Left hindlimb (tissue), 1 donor: ENCODE measurements at places on chromosomes 2 and 18.

DNA sequence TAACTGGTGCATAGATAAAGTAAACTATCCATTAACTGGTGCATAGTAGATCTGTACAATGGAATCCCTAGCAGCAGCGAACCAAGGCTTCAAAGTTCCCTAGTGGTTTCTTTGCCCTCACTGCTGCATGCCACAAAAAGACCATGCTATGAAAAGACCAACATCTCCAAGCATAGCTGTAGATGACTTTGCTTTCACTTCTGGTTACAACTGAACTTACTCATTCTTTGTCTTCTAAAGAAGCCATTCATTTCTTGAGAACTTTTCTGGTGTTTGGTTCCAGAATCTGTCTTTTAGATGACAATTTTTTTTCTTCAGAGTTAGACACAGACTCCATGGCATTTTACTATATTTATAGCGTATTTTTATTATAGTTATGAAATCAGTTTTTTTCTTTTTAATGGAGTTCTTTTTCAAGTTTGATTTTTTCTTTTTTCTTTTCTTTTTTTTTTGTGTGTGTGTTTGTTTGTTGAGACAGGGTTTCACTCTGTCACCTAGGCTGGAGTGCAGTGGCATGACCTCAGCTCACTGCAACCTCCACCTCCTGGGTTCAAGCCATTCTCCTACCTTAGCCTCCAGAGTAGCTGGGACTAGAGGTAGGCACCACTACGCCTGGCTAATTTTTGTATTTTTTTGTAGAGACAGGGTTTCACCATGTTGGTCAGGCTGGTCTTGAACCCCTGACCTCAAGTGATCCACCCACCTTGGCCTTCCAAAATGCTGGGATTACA lies 63.6 kb downstream of the SLC35F5 start:
- DNase-seq, result no peak

- no peak for DNase-seq
These were observed 1424.6 kb downstream of the DPP10 start for GRCh38 chr2:115867024-115867423.

DNA sequence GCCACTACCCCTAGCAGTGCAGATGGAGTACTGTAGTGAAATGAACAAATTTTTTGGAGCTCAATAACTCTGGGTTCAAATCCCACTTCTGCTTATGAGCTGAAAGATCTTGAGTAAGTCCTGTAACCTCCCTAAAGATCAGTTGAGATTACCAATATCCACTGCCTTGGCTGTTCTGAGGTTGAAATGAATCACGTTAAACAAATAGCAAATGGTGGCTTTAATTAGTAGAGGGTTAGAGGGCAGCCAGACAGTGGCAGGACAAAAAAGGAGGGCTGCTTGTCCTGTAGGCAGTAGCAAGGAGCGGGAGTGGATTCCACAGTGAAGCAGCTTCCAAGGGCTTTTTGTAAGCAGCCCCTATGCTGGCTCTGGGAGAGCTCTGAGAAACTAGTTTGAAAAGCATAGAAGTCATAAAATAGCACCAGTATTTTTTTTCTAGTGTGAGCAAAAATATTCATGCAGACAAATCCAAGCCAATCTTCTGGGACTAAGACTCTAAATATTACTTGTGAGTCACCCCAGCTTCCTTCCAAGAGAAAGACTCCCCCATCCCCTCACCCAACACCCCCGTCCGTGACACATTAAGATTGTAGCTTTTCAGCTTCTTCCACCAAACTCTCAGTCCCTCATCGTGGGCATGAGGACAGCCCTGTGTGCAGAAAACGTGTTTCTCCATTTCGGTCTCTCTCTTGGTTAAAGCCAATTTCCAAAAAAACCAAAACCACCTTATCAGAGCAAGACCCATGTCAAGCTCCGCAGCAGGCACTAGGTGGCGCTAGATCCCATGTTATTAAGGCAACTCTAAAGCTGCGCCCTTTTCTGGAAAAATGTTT lies 123.5 kb upstream of the LGALSL start:
- DNase-seq, result peak; percentile 87

- DNase-seq, result no peak
These were observed 53.0 kb upstream of the ZFP36L2 start for GRCh38 chr2:43279317-43279840.

- no peak for DNase-seq
These were observed 272.4 kb upstream of the THSD7B start for GRCh38 chr2:136492901-136493300.
